Activated CD8-positive, alpha-beta memory T cell treated with anti-CD3 and anti-CD28 coated beads for 1 hour (primary cell): ENCODE measurements at places on chromosomes 7 and 10.

GRCh38 chr10:130637089-130637676, 501.0 kb downstream of the GLRX3 start:
- DNase-seq, result no peak

DNA sequence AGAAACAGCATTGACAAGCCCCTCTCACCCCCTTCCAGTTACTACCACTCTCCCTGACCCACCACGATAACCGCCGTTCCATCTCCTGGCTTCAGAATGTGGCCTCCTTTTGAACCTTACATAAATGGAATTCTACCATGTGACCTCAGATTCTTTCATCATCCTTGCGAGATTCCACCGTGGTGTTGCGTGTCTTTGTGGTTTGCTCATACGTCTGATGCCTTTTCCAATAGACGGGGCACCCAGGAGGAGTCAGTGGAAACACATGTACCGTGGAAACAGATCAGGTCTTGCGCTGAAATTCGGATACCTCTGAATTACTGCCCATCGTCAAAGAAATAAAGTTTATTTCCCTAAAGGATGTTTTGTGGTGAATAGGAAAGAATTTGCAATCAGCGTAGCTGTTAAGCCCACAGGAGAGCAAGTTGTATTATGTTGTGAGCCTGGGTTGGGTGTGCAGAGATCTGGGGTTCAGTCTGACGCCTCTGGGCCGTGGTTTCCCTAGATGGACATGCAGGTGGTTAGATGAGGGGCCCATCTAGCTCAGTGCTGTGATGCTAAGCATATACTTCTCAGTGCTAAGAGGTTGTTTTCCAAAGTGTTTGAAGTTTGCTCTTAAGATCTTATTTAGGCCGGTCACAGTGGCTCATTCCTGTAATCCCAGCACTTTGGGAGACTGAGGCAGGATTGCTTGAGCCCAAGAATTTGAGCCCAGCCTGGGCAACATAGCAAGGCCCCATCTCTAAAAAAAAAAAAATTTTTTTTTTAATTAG, 29.1 kb downstream of the GTF2IRD1 start:
- no peak for DNase-seq

DNA sequence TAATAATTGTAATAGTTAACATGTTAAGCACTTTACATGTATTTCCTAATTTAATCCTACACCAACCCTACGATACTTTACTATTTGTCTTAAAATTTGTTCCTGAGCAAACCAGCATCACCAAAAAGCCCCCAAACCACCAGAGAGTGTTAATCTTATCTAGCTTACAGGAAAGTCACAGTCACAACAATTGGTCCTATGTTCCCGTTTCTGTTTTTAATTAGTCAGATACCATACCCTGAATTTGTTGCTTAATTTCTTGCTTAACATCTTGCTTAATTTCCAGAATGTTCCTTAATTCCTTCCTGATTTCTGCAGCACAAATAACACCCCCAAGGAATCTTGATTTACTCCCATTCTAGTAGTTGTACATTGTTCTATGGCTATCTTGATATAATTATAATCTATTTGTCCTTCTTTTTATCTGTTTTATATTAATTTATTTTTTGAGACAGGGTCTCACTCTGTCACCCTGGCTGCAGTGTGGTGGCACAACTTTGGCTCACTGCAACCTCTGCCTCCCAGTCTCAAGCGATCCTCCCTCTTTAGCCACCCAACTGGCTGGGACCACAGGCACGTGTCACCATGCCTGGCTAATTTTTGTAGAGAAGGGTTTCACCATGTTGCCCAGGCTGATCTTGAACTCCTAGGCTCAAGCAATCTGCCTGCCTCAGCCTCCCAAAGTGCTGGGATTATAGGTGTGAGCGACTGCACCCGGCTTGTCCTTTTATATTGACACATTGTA, 6.6 kb upstream of the PDSS1 start:
- no peak for DNase-seq

GRCh38 chr7:23470330-23471105, at the start of gene IGF2BP3:
IGF2BP3 (minus strand) TSS chr7:23470491; CDS start chr7:23470110, 381 bp downstream.
- DNase-seq, result no peak

DNA sequence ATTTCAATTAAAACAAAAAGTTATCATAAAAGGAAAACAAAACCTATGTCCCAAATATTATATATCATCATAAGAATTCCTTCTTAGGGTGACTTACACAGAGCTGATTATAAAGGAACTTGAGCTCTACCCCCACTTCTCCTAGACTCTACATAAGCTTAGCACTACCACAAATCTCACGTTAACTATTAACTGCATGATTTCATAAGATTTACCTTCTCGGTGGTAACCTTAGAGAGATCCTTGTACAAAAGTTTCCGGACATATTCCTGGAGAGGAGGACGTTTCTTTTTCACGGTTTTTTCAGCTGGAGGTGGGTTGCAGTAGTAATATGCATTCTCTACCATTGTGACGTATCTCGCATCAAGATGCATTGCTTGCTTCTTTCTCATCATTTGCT, 83.7 kb downstream of the UPF2 start:
- DNase-seq, result no peak

- DNase-seq, result no peak
Observed at GRCh38 chr10:60031664-60032063, 125.3 kb upstream of the CCDC6 start.

DNA sequence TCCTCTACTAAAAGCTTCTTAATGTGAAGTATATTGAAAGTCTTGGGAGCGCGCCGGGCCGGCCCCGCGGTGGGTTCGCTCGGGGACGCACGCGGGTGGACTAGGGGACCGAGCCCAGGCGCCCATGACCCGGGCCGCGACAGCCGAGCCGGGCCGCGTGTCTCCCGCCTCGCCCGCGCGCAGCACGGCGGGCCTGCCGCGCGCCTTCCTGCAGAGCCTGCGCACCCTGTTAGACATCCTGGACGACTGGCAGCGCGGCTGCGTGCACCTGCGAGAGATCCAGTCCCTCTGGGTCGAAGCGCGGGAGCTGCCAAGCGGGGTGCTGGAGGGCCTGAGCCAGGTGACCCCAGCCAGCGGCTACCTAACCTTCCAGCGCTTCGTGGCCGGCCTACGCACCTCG, 25.4 kb upstream of the ZNF735 start:
- DNase-seq, result no peak

DNA sequence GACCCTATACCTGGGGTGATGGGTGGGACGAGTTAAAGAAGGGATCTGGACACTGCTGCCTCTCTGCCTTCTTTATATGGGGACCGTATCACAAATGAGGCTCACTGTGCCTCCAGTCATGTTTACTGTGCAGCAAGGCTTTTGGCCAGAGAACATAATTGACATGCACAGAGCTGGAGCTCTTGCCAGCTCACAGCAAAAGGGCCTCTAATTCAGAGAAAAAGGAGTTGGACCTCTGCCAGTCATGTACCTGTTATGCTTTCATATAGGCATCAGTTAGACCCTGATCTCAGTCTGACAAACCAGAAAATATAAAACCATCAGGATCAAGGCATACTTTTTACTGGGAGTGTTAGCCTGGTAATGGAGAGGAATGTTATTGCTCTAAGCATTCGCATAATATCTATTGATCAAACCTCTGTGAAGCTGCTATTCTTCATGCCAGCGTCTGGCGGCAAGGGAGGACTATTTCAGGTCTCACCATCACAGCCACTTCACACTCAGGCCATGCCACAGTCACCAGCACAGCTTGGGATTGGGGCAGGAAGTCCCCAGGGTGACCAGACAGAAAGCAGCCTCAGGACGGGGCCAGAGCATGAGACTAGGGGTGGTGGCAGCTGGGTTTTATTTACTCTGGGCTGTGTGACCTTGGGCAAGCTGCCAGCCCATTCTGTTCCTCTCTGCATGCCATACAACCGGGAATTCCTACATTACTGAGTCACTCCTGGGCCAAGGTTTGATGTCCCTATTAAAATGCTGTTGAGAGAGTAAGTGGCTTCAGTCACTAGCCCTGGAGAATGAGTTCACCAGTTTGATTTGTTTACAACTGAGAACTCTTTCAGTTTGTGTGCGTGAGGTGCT, 90.1 kb downstream of the NPSR1 start:
- DNase-seq, result no peak

- no peak for DNase-seq
Observed at GRCh38 chr7:72343991-72344390, 68.1 kb downstream of the CALN1 start.

GRCh38 chr7:74479961-74480829, 26.5 kb downstream of the GTF2IRD1 start:
- DNase-seq, result no peak

DNA sequence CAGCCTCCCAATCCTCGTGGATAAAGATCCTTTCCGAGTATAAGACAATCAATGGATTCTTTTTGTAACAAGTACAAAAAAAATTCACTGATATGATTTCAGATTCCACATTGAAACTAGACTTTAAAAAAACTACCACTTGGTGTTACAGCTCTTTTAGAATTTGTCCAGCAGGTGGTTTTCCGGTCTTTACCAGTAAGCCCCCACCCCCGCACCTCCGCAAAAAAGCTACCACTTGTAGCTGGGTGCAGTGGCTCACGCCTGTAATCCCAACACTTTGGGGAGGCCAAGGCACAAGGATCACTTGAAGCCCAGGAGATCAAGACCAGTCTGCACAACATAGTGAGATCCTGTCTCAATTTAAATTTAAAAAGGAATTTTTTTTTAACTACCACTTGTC, 19.8 kb downstream of the IGF2BP3 start:
- no peak for DNase-seq

DNA sequence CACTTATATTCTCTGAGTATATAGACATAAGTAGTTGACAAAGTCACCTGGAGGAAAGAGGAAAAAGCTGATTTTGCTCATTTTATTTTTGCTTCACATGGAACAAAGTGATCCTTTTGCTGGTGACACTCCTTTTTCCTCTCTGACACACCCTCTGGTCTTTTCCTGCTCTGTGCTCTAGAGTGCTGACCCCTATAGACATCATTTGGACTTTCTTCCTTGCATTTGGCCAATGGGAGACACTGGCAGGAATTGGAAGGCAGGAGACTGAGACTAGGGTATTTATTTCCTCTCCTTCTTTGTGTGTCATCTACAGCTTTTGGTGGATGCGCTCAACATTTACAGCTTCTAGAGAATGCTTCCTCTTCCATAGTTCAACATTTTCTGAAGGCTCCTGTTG, 1078.1 kb downstream of the SORCS1 start:
- DNase-seq, result no peak

GRCh38 chr10:58918887-58919286, 257.6 kb upstream of the PHYHIPL start:
- DNase-seq, result no peak

- no peak for DNase-seq
Observed at GRCh38 chr10:128046156-128046952, 79.9 kb downstream of the MKI67 start.

GRCh38 chr7:129540340-129540739, 38.0 kb downstream of the SMKR1 start:
- DNase-seq, result no peak

DNA sequence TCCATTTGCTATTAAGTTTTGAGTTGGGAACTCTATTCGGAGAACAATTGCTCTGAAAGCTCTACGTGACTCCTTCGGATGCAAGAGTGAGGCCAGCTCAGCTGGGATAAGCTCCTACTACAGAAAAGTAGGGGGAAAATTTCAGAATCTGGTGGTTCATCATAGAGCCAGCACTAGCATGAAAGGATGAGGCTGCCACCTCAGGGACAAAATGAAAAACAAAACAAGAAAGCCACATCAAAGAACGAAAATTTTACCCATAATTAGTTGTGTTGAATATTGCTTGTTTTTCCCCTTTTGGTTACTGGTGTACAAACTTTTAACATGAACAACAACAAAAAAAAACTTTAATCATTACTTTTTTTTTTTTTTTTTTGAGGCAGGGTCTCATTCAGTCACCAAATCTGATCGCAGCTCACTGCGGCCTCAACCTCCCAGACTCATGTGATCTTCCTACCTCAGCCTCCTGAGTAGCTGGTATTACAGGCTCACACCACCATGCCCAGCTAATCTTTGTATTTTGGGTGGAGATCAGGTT, 39.7 kb upstream of the NFE2L3 start:
- DNase-seq, result no peak

GRCh38 chr10:13346283-13347042, 1.6 kb downstream of the SEPHS1 start:
- no peak for DNase-seq

DNA sequence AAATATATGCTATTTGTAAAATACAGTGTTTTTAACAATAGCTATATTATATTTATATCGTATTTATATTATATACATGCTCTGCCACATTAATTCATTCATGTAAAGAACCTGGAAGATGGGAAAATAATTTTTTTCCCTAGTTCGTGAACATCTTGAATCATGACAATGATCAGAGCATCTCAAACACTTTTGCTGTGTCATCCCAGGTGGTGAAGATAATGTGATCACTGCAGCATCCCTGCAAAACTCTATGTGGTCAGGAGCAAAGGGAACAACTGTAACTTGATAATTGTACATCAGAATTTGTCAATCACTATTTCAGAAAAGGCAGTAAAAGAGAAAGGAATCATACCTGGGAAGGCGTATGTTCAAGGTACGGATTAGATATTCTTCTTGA, 39.3 kb downstream of the RAPGEF5 start:
- DNase-seq, result no peak

- DNase-seq, result no peak
Observed at GRCh38 chr7:16169537-16169936, 251.8 kb downstream of the CRPPA start.

DNA sequence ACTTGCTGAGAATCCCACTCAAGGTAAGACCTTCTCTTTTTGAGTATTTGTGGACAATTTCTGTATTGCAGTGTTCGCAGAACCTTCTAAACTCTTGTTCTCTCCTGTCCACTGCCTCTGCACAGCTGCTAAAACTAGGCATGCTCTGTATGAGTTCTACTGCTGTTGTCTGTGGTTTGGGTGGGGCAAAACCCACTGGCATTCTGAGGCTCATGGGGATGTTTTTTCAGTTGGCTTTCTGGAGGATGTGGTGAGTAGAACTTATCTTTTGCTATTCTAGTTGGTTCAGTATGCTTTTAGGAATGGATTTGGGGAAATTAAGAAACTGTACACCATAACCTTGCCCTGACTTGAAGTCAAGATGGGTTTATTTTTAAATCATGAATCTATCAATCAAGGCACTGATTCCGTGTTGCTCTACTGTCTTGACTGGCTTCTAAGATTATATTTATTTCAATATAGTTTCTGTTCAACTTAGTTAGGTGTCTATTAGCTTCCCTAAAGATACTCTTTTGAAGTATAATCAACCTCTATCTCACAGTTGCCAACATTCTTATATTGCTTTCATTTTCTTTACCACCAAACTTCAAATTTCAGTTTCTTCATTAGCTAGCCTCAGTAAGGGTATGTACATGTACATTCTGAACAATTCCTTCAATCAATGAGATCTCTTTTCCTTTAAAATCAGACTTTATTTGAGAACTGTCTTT, 25.0 kb upstream of the C1GALT1 start:
- peak; percentile 9 for DNase-seq

GRCh38 chr7:132904209-132904608, 177.7 kb downstream of the CHCHD3 start:
- no peak for DNase-seq

GRCh38 chr7:767941-768731, 41.1 kb upstream of the PRKAR1B start:
- DNase-seq, result no peak
